ENCODE measurements at places on chromosomes 11 and 22. TPM values are rescaled to one million over a fixed set of nuclear protein-coding genes. Genes with fewer than 3 reads are reported as not detected.

The C1QTNF4 gene
- total RNA-seq: not detected

The ABTB2 gene
- 10.0 TPM for total RNA-seq

The CCDC89 gene
- total RNA-seq: 0.55 TPM

- H3K36me3 ChIP-seq: peaks cover 7% of the 10 kb centered on the region
- no peak overlapping the region for H3K4me3 ChIP-seq
- H3K27me3 ChIP-seq: no peaks in the 10 kb centered on the region
- no peaks in the 10 kb centered on the region for H3K4me1 ChIP-seq
Measured at GRCh38 chr11:2998073-2998850, 6.1 kb upstream of the NAP1L4 start.

DNA sequence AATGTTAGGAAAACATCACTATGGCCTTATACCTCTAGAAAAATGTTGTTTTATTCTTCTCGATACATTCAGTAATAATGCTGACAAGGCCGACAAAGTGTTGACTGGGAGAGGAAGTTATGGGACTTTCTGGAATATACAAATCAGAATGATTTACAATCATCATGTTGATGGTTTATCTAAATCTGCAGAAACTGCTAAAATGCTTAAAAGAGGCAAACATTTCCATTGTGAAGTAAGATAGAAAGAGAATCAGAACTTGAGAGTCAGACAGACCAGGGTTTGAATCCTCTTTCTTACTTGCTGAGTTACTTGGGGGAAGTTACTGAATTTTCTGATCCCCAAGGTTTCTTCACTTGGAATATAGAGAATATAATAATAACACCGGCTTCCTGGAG is 89.4 kb downstream of the CD44 start:
- no peaks in the 10 kb centered on the region for H3K27me3 ChIP-seq
- peaks cover 68% of the 10 kb centered on the region for H3K36me3 ChIP-seq
- H3K4me3 ChIP-seq: no peak overlapping the region
- DNase-seq: no peak
- no peak overlapping the region for H3K27ac ChIP-seq
- no peaks in the 10 kb centered on the region for H3K4me1 ChIP-seq

DNA sequence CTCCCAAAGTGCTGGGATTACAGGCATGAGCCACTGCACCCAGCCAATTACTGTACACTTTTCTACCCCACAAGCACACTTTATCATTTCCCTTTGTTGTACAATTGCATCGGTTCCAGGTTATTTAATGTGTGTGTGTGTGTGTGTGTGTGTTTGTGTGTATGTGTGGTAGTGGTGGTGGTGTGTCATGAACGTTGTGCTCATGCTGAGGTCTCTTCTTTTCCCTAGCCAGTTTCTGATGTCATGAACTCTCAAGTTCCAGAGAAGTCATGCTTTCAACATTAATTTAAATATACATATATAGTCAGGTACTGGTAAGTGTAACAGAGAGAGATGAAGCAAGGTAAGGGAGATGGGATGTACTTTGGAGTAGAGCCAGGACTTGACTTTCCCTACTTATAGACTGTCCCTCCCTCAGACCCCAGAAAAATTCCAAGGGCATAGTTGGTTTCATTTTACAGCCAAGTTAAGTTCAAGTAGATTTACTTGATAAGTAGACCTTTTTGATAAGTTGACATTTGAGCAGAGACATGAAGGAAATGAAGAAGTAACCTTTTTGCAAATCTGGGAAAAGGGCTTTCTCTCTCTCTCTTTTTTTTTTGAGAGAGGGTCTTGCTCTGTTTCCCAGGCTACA is 42.7 kb downstream of the WEE1 start:
- no peaks in the 10 kb centered on the region for H3K27me3 ChIP-seq
- no peak overlapping the region for H3K27ac ChIP-seq
- H3K4me1 ChIP-seq: peaks cover 26% of the 10 kb centered on the region
- H3K36me3 ChIP-seq: no peaks in the 10 kb centered on the region
- no peak overlapping the region for H3K4me3 ChIP-seq
- no peak for DNase-seq

- no peak for DNase-seq
- H3K27ac ChIP-seq: no peak overlapping the region
- H3K27me3 ChIP-seq: no peaks in the 10 kb centered on the region
Measured at GRCh38 chr22:31133911-31134310, 6.4 kb downstream of the PLA2G3 start.

DNA sequence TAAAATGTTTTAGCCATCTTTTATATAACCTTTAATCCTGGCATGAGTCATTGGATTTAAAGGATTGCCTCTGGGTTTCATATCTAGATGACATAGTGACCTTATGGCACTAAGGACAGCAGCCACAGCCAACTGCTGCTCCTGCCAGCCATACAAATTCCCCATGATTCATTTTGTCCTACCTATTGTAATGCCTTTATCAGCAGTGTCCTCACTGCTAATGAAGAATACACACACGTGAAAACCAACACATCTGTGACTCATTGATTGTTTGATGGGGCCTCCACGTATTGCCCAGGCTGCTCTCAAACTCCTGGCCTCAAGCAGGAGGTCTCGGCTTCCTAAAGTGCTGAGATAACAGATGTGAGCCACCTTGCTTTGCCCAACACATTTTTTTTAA is 1.8 kb downstream of the LDHAL6A start:
- no peak overlapping the region for H3K4me3 ChIP-seq
- no peak overlapping the region for H3K27ac ChIP-seq
- no peaks in the 10 kb centered on the region for H3K36me3 ChIP-seq
- DNase-seq: peak; percentile 55
- H3K4me1 ChIP-seq: peaks cover 17% of the 10 kb centered on the region
- H3K27me3 ChIP-seq: no peaks in the 10 kb centered on the region

Measured in PC-3 (cell line).